ENCODE measurements at places on chromosomes 1 and 21. TPM values are rescaled to one million over a fixed set of nuclear protein-coding genes. Genes with fewer than 3 reads are reported as not detected.

DNA sequence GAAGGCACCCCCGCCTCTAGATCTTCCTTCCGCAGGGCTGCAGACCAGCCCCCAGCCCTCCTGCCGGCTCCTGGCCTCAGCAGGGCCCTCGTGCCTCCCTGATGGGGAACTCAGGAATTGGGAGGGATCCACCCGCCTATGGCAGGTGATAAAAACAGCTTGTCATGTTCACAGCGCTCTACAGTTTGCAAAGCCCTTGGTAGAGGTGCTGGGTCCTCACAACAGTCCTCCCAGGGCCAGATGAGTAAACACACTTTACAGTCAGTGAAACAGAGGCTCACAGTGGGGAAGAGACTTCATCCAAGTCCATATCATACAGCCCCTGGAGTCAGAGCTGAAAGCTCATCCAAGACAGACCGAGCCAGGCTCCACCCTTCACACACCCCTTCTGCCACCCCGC lies 97.0 kb upstream of the IFFO2 start:
- H3K36me3 ChIP-seq, result no peaks in the 10 kb centered on the region
- no peak overlapping the region for H3K27ac ChIP-seq
- H3K4me1 ChIP-seq, result peaks cover 6% of the 10 kb centered on the region

- H3K27me3 ChIP-seq, result no peaks in the 10 kb centered on the region
- H3K4me3 ChIP-seq, result no peak overlapping the region
- H3K27ac ChIP-seq, result no peak overlapping the region
These were observed 23.4 kb downstream of the PLEKHO1 start for GRCh38 chr1:150173141-150173585.

DNA sequence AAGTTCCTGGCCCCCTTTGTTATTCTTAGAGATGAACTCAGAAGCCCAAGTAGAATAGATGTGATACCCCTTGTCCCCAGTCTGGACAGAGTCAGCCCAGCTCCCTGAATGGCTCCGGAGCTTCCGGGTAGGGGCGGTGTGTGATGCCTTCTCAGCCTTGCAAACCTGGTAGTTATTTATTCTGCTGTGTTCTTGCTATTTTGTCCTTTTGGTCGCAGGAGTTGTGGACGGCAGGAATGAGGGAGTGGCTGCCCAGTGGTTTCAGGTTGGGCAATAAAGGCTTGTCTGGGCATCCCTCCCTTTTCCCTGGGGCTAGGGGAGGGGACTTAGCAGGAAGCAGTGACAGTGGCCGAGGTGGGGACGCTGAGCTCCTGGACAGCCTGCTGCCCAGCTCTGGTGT lies 2.8 kb downstream of the PTPRU start:
- H3K4me1 ChIP-seq, result peaks cover 14% of the 10 kb centered on the region
- H3K4me3 ChIP-seq, result no peak overlapping the region
- H3K36me3 ChIP-seq, result peaks cover 4% of the 10 kb centered on the region
- DNase-seq, result no peak

DNA sequence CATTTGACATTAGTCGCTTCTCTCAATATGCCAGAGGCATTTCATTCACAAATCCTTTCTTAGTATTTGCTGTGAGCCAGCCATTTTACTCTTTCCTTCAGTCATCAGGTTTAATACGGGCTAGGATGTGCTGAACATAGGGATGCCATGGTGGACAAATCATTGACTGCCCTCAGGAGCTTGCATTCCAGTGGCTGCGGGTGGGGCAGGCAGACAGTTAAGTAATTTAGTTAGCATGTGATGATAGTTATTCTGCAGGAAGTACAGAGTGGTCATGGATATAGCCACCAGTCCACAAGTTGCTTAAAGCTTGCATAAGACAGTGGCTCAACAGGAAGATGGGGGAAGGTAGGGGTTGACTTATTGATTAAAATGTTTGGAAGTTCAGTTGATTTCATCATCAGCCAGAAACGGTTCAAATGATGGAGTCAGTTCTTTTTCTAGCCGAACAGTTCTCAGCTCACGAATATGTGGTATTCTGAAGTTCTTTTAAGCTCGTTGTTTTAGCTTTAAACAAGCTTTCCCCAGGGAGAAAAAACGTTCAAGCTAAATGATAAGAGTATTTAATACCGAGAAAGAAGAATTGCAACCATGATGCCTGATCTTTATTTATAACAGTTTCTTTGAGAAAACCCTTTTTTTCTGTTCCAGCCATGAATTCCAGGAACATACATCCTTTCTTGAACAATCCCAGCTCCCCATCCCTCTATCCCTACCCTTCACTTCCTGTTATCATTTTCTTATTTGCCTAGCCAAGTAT lies 1.4 kb downstream of the SLC22A15 start:
- peak overlapping the region; percentile 61 for H3K4me3 ChIP-seq
- H3K4me1 ChIP-seq, result peaks cover 4% of the 10 kb centered on the region
- H3K36me3 ChIP-seq, result no peaks in the 10 kb centered on the region
- no peak overlapping the region for H3K27ac ChIP-seq
- DNase-seq, result no peak
- H3K27me3 ChIP-seq, result peaks cover 16% of the 10 kb centered on the region

DNA sequence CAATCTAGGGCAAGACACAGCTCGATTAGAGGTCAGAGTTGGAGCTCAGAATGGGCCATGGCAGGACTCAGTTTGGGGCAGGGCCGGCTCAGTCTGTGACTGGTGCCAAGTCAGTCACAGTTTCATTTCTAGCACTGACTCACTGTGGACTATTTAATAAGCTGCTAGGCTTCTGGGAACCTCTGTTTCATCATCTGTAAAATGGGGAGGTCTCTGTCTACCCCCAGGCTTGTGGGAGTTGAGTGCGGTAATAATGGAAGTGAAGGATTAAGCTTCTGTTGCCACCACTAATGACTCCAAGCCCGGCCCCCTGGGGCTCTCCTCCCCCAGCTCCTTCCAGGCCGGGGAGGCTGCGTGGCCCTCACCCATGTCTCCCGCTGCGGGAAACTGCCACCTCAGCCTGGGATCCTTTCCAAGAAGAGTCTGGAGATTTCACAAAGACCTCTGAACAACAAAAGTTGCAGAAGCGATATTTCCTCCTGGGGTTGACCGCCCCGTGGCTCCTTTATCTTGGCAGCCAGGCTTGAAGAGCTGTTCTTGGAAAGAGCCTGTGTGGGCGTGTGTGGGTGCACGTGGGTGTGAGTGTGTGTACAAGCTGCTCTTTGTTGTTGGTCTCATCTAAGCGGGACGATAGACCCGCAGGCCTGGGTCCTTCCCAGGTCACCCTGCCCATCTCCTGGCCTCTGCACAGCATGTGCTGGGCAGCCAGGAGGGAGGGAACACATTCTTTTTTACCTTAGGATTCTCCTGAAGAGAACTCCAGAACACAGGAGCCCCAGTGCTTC lies 29.1 kb downstream of the KNCN start:
- DNase-seq, result peak; percentile 74
- peaks cover 14% of the 10 kb centered on the region for H3K4me1 ChIP-seq
- H3K27me3 ChIP-seq, result peaks cover 25% of the 10 kb centered on the region

LEFTY1 gene
- not detected for total RNA-seq

ADCY10 gene
- 0.05 TPM for total RNA-seq

PPIAL4G gene
- 0.14 TPM for total RNA-seq
